ENCODE measurements at places on chromosomes 13 and 19.

DNA sequence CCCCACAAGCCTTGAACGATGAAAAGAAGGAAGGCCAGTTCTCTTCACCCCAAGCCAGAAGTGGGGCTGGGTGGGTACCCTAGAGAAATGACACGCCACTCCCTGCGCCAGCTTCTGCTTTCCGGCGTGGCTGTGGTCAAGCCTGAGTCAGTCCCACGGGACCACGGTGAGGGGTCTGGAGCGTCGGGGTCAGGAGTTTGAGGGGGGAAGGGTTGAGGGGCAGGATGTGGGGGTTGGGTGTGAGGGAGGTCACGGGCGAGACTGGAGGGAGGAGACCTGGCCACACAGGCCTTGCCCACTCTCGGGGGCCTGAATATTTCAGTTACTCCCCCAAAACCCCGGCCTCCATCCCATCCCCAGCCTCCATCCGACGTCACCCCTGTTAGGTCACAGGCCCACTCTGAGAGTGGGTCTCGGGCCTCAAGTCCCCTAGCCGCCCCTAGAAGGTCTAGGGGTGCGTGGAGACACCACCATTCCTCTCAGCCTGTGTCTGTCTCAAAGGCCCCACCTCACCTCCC lies 500 bp upstream of the IFI30 start:
- DNase-seq: no peak

DNA sequence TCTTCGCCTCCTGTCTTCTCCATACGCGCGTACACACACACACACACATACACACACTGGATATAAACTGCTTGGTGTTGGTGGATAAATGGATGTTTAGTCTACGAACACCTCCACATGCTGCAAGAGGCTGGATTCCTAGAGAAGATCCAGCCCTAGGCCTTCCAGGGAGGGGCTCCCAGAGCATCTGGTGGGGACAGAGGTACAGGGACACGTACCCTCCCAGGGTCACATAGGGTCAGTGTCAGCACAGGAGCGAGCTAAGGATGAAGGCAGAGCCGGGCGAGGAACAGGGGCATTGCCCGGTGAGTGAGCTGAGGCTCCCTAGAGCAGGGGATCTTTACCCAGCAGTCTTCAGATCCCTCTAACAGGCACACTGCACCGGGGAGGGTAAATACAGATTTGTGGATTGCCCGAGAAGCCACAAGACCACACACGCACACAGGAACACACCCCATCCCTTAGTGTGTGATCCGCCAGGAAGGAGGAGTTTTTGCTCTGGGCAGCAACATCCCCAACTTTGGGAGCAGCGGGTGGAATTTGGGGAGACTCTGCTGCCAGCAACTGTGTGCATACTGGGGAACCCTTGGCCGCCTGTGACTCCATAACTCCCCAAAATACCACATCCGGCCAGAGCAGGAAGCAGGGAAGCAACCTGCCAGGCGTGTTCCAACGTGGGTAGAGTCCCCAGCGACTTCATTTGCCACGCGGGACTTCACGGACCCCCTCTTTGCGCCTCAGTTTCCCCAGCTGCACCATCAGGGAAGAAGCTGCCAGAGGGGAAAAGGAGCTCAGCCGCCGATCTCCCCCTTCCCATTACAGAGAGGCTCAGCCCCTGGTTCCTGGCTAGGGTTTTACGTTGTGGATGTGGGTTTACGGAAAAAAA lies 5.8 kb upstream of the TLE2 start:
- no peak for DNase-seq

DNA sequence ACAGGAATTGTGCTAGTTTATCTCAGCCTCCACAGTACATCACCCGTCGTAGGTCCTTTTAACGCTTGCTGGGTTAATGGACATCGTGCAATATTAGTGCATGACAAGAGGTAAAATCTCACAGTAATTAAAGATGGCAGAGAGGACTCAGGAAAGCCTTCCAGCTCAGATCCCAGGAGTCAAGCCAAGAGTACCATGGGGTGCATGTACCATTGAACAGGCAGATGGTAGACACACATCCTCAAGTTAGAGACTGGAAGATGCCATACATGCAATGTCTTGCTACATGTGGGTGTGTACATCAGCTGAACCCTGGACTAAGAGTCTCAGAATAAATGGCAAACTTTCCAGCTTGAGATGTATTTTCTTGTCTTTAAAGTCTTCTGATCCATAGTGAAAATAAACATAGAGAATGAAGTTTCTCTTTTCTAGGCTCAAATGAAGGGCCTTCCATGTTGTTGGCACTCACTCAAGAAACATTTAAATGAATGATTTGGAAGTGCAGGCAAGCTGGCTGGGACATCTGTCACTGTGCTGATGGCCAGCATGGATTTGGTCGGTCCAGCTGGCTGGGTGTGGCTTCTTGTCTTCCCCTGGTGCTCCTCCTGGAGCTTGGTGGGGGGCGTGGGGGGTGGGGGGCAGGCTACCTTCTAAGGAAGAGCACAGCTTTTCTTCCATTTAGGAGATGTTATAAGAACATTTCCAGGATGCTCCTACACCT lies 290.9 kb upstream of the MAB21L1 start:
- DNase-seq: no peak

DNA sequence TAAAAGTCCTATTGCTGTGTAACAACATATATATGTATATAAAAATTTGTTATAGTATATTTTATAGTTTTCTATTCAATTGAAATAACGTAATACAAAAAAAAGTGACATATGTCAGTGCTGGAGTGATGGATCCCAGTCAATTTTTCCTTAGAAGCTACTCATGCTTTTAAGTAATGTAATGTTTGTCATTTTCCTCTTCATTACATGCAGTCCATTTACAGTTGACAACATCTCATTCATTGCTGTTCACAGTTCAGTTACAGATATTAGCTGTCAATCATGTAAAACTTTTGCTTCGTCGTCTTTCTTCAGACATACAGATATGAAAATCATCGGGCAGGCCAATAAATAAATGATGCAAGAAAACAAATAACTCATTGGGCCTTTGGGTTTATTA lies 525.1 kb upstream of the PRR20A start:
- no peak for DNase-seq
